ENCODE measurements at places on chromosomes 5 and 9. TPM values are rescaled to one million over a fixed set of nuclear protein-coding genes. Genes with fewer than 3 reads are reported as not detected.

KCNN2 gene
- total RNA-seq = 4.9 TPM

BSPRY gene
- 8.8 TPM for total RNA-seq

PCDHB16 gene
- 3.6 TPM for total RNA-seq

PCDHA13 gene
- total RNA-seq = 0.77 TPM

PCDHB3 gene
- total RNA-seq = 7.8 TPM

TSLP gene
- 0.60 TPM for total RNA-seq

TTF1 gene
- 17.3 TPM for total RNA-seq

AGXT2 gene
- total RNA-seq = not detected

PCDHGA9 gene
- 13.8 TPM for total RNA-seq

CCT5 gene
- 158 TPM for total RNA-seq

ACTBL2 gene
- total RNA-seq = 0.09 TPM

LCN9 gene
- total RNA-seq = not detected

ANKHD1 gene
- total RNA-seq = 123 TPM

ZDHHC11 gene
- total RNA-seq = 31.3 TPM

LCN10 gene
- not detected for total RNA-seq

GGTA1 gene
- 6.3 TPM for total RNA-seq

DNA sequence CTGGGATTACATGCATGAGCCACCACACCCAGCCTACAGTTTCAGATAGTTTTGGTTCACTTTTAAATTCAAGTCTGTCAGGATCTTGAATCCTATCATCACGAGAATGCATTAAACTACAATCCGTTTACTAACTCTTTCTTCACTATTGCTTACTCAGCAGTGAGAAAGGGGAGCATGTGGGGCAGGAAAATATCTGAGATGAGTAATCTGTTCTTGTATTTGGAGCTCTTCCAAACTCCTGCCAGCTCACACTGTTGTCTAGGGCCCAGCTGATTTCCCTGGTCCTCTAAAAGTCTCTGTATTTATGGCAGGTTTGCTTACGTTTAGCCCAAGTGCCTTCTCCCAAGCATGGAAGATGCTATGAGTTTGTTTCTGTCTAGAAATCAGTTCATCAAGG is 152.2 kb downstream of the FGF18 start:
- H3K27me3 ChIP-seq = no peaks in the 10 kb centered on the region
- DNase-seq = no peak
- no peak overlapping the region for H3K27ac ChIP-seq
- no peaks in the 10 kb centered on the region for H3K4me1 ChIP-seq

DNA sequence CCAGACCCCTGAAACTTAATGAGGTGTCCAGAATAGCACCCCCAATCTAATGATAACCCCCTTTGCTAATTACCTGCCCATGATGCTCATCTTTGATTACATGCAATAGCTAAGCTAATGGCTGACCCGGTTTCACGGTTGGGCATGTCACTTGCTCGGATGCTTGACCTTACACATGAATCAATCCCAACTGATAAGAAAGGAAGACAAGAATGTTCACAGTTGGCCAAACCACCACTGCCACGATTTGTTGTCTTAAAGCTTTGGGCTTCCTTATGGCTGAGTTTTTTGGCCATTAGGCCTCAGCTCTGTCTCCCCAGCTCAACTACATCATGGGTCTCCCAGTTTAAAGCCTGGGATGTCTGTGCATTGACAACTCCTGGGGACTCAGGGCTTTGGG is 53.1 kb upstream of the TGFBR1 start:
- H3K27ac ChIP-seq = no peak overlapping the region
- no peak overlapping the region for H3K4me3 ChIP-seq
- H3K4me1 ChIP-seq = peaks cover 4% of the 10 kb centered on the region
- peak; percentile 32 for DNase-seq

GRCh38 chr5:67695369-67695768 is 498.8 kb upstream of the CD180 start:
- no peak overlapping the region for H3K4me3 ChIP-seq
- H3K4me1 ChIP-seq = peaks cover 8% of the 10 kb centered on the region
- no peak for DNase-seq

DNA sequence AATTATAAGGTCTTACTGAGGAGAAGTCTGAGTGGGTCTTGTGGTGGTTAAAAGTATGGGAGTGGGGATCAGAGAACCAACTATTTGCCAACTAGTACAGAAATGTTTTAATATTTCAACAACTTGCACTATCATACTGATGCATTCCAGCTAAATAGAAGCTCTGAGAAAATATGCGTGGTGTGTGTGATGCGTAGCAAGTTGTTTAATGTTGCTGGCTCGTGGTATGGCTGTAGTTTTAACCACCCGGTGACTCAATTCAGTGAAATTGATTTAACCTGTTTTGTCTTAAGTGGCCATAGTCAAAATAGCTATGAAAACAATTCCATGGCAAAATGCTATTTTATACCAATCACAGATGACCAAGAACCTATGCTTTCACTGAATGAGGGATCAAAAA is 176.5 kb upstream of the SLC24A2 start:
- no peaks in the 10 kb centered on the region for H3K27me3 ChIP-seq
- no peak overlapping the region for H3K27ac ChIP-seq
- no peak for DNase-seq
- no peak overlapping the region for H3K4me3 ChIP-seq

GRCh38 chr5:157045601-157046000 is 13.3 kb downstream of the HAVCR1 start:
- no peaks in the 10 kb centered on the region for H3K4me1 ChIP-seq
- H3K27ac ChIP-seq = no peak overlapping the region
- no peak for DNase-seq
- no peaks in the 10 kb centered on the region for H3K36me3 ChIP-seq
- H3K27me3 ChIP-seq = no peaks in the 10 kb centered on the region

DNA sequence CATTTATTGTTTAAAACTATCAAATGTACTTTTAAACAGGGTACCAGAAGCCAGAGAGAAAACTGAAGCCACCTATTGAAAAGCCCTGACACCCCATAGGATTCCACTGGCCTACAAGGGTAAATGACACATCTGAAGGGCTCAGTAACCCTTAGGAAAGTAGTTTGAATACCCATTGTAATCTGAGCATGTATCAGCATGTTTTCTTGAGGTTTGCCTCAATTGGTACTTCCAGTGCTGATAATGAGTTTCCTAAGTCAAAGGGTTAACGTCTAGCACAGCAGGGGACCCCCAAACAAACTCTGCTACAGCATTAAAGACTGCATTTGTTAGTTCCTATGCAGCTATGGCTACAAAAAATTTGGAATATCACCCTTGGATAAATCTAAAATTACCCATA is 657.1 kb downstream of the NR2F1-AS1 start:
- H3K4me3 ChIP-seq = no peak overlapping the region
- peaks cover 9% of the 10 kb centered on the region for H3K4me1 ChIP-seq
- no peaks in the 10 kb centered on the region for H3K36me3 ChIP-seq
- no peak overlapping the region for H3K27ac ChIP-seq

GRCh38 chr9:126523611-126524111 is 90.1 kb upstream of the LMX1B start:
- no peak overlapping the region for H3K4me3 ChIP-seq
- no peaks in the 10 kb centered on the region for H3K4me1 ChIP-seq
- peaks cover 4% of the 10 kb centered on the region for H3K27me3 ChIP-seq
- H3K27ac ChIP-seq = no peak overlapping the region
- no peaks in the 10 kb centered on the region for H3K36me3 ChIP-seq

DNA sequence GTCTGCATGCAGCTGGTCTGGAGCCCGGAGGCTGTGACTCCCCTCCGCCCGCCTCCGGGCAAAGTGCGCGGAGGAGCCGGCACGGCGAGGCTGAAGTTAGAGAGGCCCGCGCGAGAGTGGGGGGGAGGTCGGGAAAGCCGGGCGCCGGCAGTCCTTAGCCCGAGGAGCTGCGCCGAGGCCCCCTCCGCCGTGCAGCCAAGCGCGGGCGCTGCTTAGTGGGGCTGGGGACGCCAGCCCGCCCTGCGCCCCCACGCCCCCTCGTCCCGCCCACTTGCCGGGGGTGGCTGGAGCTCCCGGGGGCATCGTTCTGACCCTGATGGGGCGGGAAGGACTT is 403 bp downstream of the NINJ1 start:
- H3K27me3 ChIP-seq = no peaks in the 10 kb centered on the region
- no peaks in the 10 kb centered on the region for H3K36me3 ChIP-seq
- peak; percentile 80 for DNase-seq
- H3K4me1 ChIP-seq = peaks cover 11% of the 10 kb centered on the region
- peak overlapping the region; percentile 53 for H3K4me3 ChIP-seq
- H3K27ac ChIP-seq = peak overlapping the region; percentile 81

- no peak overlapping the region for H3K4me3 ChIP-seq
- no peaks in the 10 kb centered on the region for H3K4me1 ChIP-seq
- no peaks in the 10 kb centered on the region for H3K36me3 ChIP-seq
- DNase-seq = no peak
- H3K27ac ChIP-seq = no peak overlapping the region
- no peaks in the 10 kb centered on the region for H3K27me3 ChIP-seq
These were observed 73.4 kb downstream of the FBXO38 start for GRCh38 chr5:148457183-148457620.

- H3K4me1 ChIP-seq = peaks cover 15% of the 10 kb centered on the region
- no peak overlapping the region for H3K27ac ChIP-seq
- no peak overlapping the region for H3K4me3 ChIP-seq
- H3K36me3 ChIP-seq = peaks cover 4% of the 10 kb centered on the region
- no peaks in the 10 kb centered on the region for H3K27me3 ChIP-seq
These were observed 6.8 kb downstream of the UBE2R2 start for GRCh38 chr9:33823801-33824200.

DNA sequence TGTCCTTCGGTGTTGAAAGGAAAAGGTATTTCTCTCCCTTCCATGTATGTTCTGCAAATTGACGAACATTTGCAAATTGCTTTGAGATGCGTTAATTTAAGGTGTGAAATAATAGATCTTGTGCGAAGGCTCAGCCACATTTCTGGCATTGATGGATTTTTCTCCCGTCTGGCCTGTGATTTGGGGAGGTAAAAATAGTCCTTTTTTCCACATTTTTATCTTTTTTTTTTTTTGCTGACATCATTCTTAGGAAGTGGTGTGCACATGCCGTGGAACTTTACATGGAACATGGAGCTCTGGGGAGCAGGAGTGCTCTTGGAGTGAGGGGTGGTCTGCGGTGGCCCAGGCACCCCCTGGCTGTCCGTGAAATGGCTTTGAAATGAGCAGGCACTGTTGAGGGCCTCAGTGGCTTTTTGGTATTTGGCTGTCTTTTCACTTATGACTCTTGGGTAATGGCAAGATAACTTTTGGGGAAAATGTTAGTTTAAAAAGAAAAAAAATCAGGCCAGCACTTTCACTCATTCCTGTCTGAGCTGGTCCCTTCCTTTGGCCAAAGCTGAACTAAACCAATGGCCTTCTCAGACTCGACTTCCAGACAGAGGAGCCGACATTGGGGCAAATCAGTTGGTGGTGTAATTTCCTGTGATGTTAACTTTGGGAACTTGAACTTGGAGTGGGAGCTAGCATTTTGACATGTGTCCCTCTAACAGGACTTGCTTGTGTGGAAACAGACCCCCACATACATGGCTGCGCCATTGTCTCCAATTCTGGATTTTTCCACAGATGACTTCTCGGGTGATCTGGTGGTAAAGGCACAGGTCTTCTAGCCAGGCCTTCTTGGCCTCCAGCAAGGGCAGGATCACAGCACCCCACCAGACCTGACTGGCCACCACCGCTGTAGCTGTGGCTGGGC is 4.2 kb downstream of the NEK6 start:
- no peaks in the 10 kb centered on the region for H3K36me3 ChIP-seq
- peak overlapping the region; percentile 77 for H3K27ac ChIP-seq
- H3K27me3 ChIP-seq = no peaks in the 10 kb centered on the region
- DNase-seq = no peak
- no peak overlapping the region for H3K4me3 ChIP-seq

- no peak overlapping the region for H3K27ac ChIP-seq
- H3K4me1 ChIP-seq = no peaks in the 10 kb centered on the region
- H3K36me3 ChIP-seq = no peaks in the 10 kb centered on the region
These were observed 610.3 kb upstream of the KLF4 start for GRCh38 chr9:108099854-108100253.

- H3K4me1 ChIP-seq = peaks cover 19% of the 10 kb centered on the region
- H3K4me3 ChIP-seq = no peak overlapping the region
- H3K36me3 ChIP-seq = no peaks in the 10 kb centered on the region
- no peak for DNase-seq
- H3K27ac ChIP-seq = no peak overlapping the region
These were observed 328.8 kb downstream of the GADD45G start for GRCh38 chr9:89933578-89933977.

GRCh38 chr5:173689737-173690360 is 73.4 kb upstream of the BOD1 start:
- H3K27ac ChIP-seq = peak overlapping the region; percentile 61
- H3K36me3 ChIP-seq = no peaks in the 10 kb centered on the region
- H3K27me3 ChIP-seq = no peaks in the 10 kb centered on the region
- H3K4me3 ChIP-seq = no peak overlapping the region
- DNase-seq = peak; percentile 38

GRCh38 chr5:21823076-21823574 is 1030.0 kb downstream of the CDH12 start:
- H3K27me3 ChIP-seq = no peaks in the 10 kb centered on the region
- no peak for DNase-seq
- H3K27ac ChIP-seq = no peak overlapping the region
- H3K4me1 ChIP-seq = no peaks in the 10 kb centered on the region
- no peaks in the 10 kb centered on the region for H3K36me3 ChIP-seq

- H3K36me3 ChIP-seq = no peaks in the 10 kb centered on the region
- DNase-seq = no peak
- no peak overlapping the region for H3K27ac ChIP-seq
- no peak overlapping the region for H3K4me3 ChIP-seq
- H3K4me1 ChIP-seq = no peaks in the 10 kb centered on the region
These were observed 391.3 kb downstream of the SLCO4C1 start for GRCh38 chr5:101904736-101905135.

DNA sequence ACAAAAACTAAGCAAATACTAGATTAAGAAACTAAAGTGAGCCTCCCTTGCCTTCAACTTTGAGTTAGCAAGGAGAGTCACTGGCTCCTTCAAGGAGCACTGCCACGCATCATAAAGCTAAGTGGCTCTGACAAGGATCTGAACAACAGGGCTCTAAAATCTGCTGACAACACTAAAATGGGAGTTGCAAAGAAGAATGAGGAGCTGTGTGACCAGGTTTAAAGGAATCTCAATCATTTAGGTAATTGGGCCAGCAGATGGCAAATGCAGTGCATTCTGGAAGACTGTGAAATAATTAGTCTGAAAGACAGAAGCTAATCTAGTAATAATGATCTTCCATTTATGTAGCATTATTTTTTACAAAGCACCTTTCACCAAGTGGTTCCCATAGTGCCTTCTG is 297.0 kb upstream of the TAS2R1 start:
- no peaks in the 10 kb centered on the region for H3K4me1 ChIP-seq
- no peak for DNase-seq
- H3K36me3 ChIP-seq = no peaks in the 10 kb centered on the region
- H3K4me3 ChIP-seq = no peak overlapping the region

DNA sequence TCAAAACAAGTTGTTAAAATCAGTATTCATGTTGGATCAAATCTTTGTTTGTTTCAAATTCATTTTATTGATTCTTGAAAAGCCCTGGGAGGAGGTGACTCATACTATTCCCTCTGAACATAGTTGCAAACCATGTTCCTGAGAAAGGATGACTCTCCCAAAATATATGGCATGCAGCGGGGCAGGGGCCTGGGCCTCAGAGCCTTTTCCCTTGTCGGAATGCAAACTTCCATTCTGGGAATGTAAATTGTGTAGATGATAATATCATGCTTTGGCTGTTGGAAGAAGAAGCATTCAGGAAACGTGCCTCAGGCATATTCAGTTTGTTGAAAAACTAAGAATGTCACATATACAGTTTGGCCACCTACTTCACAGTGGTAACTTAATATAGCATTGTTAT is 242.0 kb downstream of the AUH start:
- H3K27me3 ChIP-seq = no peaks in the 10 kb centered on the region
- H3K4me1 ChIP-seq = peaks cover 2% of the 10 kb centered on the region
- peak overlapping the region; percentile 44 for H3K27ac ChIP-seq
- peak; percentile 40 for DNase-seq
- no peak overlapping the region for H3K4me3 ChIP-seq

- DNase-seq = no peak
- H3K4me3 ChIP-seq = no peak overlapping the region
- peak overlapping the region; percentile 49 for H3K27ac ChIP-seq
- no peaks in the 10 kb centered on the region for H3K36me3 ChIP-seq
These were observed 28.7 kb downstream of the NEK6 start for GRCh38 chr9:124286292-124286931.
